ENCODE measurements at places on chromosomes 1 and 21. TPM values are rescaled to one million over a fixed set of nuclear protein-coding genes. Genes with fewer than 3 reads are reported as not detected.

Gene GABPB2
- total RNA-seq = 22.2 TPM

Gene CHIA
- total RNA-seq = not detected

Gene AIDA
- total RNA-seq = 85.4 TPM

Gene JTB
- 84.8 TPM for total RNA-seq

Gene PCSK9
- total RNA-seq = 0.42 TPM

Gene OR4F29
- total RNA-seq = 0.71 TPM

Gene TBX15
- total RNA-seq = 2.3 TPM

Gene CLIC6
- 7.7 TPM for total RNA-seq

Gene TLR5
- total RNA-seq = 20.9 TPM

Gene GPR89B
- total RNA-seq = 13.3 TPM

Gene L1TD1
- 0.68 TPM for total RNA-seq

DNA sequence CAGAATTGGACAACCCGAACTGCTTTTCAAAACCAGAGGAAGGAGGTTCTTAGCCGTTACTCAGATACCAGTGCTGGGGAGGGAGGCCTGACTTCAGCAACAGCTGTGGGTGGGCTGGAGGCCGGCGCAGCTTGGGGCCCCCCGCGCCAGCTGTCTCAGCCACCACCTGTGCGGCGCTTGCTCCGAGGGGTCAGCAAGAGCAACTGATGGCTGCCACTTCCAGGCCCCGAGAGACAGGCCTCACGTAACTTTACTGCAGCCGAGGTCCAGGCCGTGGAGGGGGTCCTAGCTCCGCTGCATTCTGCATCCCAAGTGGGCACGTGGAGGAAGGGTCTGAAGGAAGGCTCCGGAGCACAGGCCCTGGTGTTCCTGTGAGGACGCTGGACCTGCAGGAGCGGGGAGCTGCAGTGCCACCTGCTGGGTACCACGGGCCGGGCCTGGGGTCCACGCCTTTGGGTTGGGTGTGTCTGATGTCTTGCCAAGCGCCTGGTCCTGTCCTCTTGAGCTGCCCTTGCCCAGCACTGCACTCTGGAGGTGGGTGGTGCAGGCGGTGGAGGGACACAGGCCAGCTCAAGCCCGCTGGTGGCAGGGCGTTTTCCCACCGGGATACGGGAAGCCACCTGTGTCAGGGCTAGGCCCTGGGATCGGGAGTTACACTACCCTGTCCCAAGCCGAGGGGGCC, 9.8 kb downstream of the THAP3 start:
- DNase-seq = peak; percentile 85

GRCh38 chr1:109821831-109822745, 58.4 kb upstream of the EPS8L3 start:
- DNase-seq = peak; percentile 87

DNA sequence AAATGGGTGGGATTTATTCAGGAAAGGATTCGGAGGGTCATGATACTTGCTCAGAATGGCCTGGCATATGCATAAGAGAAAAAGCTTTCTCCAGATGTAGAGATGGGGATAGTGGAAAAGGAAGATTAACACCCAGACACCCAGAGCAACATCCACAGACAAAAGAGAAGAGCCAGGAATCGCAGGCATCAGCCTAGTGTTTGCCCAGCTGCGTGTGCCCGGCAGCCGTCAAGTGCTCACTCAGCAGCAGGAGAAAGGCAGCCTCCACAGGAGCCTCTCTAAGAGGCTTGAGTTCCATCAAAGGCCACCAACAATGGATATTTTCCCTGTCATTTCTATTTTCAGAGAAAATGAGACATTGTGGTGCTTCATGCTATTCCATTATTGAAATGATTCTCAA, 54.7 kb downstream of the NTPCR start:
- DNase-seq = no peak

- no peak for DNase-seq
These were observed 4.9 kb upstream of the MIIP start for GRCh38 chr1:12014141-12014991.

DNA sequence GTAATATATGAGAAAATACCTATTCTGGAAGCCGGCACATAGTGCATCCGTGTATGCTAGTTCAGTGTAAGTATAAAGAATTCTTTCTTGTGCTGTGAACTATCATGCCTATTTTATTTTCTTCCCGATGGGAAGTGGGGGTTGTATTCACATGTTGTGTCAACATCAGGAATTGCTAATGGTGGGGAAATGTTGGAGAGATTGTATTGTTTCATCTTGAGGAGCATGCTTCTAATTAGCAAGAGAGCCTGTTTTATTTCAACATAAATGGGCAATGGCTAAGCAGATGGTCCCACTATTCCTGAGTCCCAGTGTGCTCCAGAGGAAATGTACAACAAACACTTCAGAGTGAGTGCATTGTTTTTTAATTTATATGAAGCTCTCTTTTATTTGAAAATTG, 485.2 kb downstream of the PLPP3 start:
- no peak for DNase-seq

DNA sequence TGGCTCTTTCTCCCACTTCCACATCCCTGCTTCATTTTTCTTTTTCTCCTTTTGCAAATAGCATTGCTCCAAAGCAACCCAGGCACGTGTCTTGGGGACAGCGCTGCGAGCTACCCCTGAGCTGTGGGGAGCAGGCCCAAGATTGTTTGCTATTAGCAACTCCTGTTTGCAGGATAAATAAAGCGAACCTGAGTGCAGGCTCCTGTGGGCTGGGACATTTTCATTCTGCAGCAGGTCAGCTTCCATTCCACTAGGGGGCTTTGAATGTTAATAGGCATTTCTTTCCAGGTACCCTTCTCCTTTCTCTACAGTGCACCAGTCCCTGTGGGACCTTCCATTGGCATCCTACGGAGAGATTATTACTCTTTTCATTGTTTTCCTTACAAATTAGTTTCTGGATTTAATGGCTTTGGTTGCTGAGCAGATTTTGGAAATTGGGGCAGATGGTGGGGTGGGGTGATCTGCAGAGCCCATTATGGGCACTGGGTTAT, 54.0 kb downstream of the OLFML3 start:
- no peak for DNase-seq

DNA sequence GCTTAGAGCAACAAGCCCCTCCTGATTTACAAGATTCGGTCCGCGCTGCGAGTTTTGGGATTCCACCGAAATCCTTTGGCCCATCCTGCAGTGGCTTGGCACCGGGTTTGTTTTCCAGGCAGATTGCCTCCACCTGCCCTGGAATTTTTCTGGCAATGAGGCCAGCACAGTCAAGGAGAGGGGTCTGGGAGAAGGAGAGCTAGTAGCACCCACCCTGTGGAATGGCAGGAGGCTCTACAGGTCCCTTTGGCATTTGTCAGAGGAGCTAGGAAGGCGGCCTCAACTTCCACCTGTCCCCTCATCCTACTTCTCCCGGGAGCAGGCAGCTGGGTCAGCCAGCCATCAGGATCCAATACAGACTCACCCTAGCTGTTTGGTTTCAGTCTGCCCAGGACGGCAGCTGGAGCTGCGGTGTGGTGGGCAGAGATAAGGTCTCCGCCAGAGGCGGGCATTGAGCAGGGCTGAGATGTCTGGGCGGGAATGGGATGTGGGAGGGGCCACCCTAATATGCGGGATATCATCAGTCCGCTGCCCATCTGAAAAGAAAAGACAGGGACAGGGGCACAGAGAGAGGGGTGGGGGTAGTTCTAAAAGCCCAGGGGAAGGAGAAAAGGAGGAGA, 37.8 kb upstream of the PRELP start:
- no peak for DNase-seq

DNA sequence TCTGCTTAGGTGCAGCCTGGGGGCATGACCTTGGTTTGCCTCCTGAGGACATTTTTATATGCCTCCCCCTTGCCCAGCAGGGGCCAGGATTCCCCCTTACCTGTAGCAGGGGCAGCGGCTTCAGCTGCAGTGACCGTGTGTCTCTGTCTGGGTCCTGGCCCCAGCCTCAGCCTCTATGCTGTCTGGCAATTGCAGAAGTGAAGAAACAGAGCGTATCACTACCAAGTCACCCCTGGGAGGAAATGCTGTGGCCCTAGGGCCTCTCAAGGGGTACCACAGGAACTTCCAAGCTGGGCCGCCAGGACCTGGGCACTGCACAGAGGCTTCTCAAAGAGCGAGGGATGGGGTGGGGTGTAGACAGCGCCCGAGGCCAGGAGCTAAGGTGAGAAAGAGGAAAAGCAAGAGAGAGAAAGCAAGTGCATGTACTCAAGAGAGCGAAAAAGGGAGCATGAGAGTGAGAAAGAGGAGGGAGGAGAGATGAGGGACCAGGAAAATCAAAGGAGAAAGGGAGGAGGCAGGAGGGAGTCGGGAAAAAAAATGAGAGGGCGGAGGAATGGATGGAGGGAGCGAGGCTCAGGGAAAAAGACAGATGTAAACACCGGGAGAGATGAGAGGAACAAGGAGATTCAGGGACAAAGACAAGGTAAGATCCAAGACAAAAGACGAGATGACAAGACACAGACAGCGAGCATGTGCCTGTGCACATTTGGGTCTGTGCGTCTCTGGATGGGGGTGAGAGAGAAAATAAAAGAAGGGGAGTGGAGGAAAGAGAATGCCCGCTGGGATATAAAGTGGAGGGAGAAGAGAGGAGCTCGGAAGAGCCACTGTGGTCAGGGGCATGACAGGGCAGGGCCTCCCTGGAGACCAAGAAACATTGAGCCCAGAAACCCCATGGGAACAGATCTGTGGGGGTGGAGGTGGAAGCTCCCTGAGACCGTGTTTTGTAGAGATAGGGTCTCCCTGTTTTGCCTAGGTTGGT, at the start of gene PTAFR:
PTAFR (minus strand) TSS at position 199 of the 979 bp plus-strand sequence. CDS start 25,669 bp downstream, outside the sequence.
- DNase-seq = peak; percentile 72

- no peak for DNase-seq
These were observed 79.9 kb downstream of the CD247 start for GRCh38 chr1:167438171-167439138.

GRCh38 chr1:30508611-30509010, 214.8 kb downstream of the MATN1 start:
- no peak for DNase-seq

DNA sequence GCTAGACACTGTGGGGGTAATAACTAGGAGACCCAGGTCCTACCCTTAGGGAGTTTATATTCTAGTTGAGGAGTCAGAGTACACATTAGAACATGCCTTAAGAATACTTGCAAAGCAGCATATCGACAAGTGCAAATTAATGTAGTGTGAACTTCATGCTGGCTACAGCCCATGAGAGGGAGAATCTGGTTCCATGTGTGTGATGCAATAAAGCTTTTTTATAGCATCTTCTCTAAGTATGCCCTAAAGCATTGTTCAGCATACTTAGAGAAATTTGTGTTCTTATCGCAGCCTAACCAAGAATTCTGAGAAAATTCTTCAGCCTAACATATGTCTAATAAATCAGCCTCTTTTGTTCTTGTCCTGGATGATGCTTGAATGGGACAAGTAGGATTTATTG, 95.5 kb downstream of the SDCCAG8 start:
- no peak for DNase-seq

- DNase-seq = no peak
These were observed 21.4 kb downstream of the TGFB2 start for GRCh38 chr1:218366322-218367052.

GRCh38 chr1:206801467-206801866, 29.2 kb upstream of the IL10 start:
- DNase-seq = no peak

- DNase-seq = no peak
These were observed 321.0 kb downstream of the PLPP3 start for GRCh38 chr1:56258371-56258770.

DNA sequence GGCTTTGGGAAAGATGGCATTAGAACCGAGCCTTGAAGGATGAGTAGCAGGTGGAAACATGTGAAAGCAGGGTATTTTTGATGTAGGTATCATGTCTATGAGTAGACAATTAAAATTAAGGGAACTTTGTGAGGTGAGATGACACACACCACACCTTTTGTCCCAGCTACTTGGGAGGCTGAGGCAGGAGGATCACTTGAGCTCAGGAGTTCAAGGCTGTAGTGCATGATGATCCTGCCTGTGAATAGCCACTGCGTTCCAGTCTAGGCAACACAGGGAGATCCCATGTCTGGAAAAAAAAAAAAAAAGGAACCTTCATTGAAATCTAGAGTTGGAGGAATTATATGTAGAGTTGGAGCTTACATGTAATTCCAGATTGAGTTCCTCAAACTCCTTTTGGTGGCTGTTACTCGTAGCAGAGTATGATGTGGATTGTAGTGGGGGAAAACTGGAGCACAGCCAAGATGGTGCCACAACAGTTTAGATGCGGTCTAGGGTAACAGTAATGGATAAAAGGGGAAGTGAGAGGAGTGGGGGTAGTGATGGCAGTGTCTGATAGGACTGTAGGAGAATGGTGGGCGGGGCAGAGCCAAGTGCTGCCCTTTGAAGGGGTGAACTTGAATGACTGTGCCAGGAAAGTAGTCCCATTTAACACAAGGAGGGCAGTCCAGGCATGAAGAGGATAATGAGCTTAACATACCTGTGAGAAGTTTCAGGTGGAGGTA, 17.4 kb downstream of the AK4 start:
- DNase-seq = no peak

DNA sequence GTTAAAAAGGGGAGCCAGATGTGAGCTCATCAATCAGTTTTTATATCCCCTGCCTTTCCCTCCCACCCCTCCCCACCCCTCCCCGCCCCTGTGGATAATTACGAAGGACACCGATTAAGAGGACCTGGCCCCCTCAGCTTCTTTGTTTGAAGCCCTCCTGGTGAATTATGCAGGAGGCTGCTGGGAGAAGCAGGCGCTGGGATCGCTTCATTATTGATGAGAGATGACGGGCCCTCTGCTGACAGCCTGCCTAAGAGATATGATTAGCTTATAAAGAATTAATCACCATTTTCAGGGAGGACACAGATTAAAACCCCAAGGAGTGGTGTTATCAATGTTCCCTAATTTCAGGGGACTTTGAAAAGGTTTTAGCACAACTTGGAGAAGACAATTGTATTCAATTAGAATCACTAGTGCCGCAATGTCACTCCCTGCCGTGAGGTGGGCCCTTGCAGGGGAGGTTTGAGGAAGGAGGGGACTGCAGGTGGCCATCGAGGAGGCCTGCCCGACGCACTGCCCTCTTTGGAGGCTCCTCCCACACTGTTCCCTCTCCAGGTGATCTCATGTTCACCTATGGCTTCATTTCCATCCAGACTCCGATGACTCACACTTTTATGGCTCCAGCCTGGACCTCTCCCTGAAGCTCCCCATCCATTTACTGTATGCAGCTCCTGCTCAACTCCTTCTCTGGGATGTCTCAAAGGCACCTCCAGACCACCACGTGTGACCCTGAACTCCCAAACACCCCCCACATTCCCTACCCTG, 67.0 kb upstream of the KLHDC7A start:
- DNase-seq = no peak

DNA sequence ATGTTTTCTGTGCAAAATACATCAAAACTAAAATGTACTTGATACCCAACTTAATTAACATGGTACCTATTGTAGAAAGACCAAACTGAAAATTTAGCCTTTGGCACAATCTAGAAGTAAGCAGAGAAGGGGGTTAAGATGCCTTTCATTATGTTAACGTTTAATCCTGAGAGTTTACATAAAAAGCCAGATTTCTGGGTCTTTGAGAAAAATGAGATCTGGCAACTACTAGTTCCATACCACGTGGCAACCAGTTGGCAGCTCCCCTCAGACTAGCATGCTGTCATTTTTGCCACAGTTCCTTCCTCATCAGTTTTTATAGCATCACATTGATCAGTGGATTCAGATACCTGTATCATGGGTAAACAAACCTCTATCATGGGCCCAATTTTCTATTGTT, 1.5 kb downstream of the RO60 start:
- no peak for DNase-seq

Data from aorta (tissue), 5 donors.